Ovary (tissue), 10 donors: ENCODE measurements at places on chromosomes 4 and X. TPM values are rescaled to one million over a fixed set of nuclear protein-coding genes. Genes with fewer than 3 reads are reported as not detected.
A peak's percentile ranks its signal among the peaks of the same experiment; 100 is the strongest.

Gene MAOA
- 74.2 TPM for polyA plus RNA-seq

Gene KIAA1210
- polyA plus RNA-seq, result 0.43 TPM

Gene RAB39B
- 1.3 TPM for polyA plus RNA-seq

Gene PWWP3B
- 40.0 TPM for polyA plus RNA-seq

Gene BGN
- polyA plus RNA-seq, result 81.6 TPM

Gene PPP2R2C
- 0.21 TPM for polyA plus RNA-seq

Gene YY2
- 2.0 TPM for polyA plus RNA-seq

Gene TAF1
- 20.0 TPM for polyA plus RNA-seq

Gene TNIP3
- 0.05 TPM for polyA plus RNA-seq

Gene AKAP14
- polyA plus RNA-seq, result 0.38 TPM

Gene RPL34
- polyA plus RNA-seq, result 9,736 TPM

Gene TCEAL4
- 942 TPM for polyA plus RNA-seq

Gene TRIM61
- 1.5 TPM for polyA plus RNA-seq

Gene PI4K2B
- 4.9 TPM for polyA plus RNA-seq

Gene ATP2B3
- polyA plus RNA-seq, result not detected

Gene APOOL
- polyA plus RNA-seq, result 3.9 TPM

Gene ARX
- polyA plus RNA-seq, result 78.0 TPM

DNA sequence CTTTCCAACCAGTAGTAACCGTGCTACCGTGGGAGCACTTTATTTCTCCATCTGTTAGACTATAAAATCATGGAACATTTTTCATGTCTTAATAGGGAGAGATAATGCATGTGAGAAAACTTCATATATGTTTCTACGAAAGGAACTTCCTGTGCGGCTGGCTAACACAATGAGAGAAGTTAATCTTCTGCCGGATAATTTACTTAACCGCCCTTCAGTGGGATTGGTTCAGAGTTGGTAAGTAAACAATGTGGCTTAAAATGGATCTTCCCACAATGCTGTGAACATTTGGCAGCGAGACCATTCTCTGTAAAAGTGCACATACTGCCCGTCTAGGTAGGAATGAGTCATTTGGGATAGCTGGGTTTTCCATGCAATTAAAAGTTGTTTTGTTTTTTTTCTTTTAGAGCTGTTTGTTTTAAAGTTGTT, 29.6 kb downstream of the PDK3 start:
- DNase-seq, result peak; percentile 19

GRCh38 chr4:105230287-105230686, 83.6 kb downstream of the TET2 start:
- no peak for DNase-seq

- no peak for DNase-seq
Measured at GRCh38 chr4:1084394-1084793, 29.0 kb downstream of the RNF212 start.

GRCh38 chr4:140928880-140929279, 172.7 kb upstream of the TBC1D9 start:
- DNase-seq, result no peak

DNA sequence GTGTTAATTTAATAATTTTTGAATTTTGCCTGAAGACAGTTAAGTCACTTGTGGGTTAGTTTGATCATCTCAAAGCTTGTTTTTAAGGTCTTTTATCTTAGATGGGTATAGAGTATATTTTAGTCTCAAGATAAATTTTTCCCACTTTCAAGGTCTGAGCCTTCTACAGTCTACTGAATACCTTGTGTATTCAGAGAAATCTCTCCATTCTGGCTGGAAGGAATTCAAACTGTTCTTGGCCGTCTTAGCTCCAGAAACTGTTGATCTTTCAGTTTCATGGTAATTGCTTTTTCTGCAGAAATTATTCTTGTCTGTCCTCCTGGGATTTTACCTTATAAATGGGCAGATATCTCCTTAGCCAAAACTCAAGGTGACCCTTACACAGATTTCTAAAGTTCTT, 97.9 kb downstream of the GC start:
- DNase-seq, result no peak

DNA sequence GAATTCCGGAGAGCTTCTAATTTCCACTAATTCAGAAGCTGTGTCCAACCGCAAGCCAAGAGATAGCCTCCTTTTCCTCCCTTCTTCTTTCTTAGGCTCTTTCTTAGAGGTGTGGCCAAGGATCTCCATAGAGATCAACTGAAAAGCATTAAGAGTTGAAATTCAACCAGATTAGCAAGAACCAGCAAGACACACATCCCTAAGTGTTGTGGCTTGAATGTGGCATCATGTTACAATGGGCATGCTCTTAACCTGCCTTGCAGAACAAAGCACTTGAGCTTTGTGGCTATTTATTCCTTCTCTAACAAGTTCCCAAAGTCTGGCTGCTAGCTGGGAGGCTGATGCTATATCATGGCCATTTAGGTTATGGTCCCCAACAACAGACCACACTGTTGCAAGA, 10.4 kb downstream of the ANOS1 start:
- DNase-seq, result no peak

- DNase-seq, result no peak
Measured at GRCh38 chr4:179415037-179415846, 1973.0 kb upstream of the AGA start.

DNA sequence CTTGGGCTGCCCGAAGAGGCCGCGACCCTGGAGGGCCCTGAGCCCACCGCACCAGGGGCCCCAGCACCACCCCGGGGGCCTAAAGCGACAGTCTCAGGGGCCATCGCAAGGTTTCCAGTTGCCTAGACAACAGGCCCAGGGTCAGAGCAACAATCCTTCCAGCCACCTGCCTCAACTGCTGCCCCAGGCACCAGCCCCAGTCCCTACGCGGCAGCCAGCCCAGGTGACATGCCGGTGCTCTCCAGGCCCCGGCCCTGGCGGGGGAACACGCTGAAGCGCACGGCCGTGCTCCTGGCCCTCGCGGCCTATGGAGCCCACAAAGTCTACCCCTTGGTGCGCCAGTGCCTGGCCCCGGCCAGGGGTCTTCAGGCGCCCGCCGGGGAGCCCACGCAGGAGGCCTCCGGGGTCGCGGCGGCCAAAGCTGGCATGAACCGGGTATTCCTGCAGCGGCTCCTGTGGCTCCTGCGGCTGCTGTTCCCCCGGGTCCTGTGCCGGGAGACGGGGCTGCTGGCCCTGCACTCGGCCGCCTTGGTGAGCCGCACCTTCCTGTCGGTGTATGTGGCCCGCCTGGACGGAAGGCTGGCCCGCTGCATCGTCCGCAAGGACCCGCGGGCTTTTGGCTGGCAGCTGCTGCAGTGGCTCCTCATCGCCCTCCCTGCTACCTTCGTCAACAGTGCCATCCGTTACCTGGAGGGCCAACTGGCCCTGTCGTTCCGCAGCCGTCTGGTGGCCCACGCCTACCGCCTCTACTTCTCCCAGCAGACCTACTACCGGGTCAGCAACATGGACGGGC, 579 bp downstream of the ABCD1 start:
- DNase-seq, result peak; percentile 41

GRCh38 chr4:149135062-149135461, 680.6 kb downstream of the IQCM start:
- no peak for DNase-seq

DNA sequence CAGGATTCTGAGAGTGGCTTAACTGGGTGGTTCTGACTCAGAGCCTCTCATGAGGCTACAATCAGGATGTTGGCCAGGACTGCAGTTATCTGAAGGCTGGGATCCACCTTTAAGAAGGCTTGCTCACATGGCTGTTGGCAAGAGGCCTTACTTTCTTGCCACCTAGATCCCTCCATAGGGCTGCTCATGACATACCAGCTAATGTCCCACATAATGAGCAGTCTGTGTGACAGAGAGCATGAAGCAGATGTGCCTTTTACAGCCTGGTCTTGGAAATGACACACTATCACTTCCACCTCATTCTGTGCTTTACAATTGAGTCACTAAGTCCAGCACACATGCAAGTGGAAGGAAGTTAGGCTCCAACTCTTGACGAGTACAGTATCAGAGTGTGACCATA, 4.3 kb upstream of the RBM3 start:
- DNase-seq, result no peak

DNA sequence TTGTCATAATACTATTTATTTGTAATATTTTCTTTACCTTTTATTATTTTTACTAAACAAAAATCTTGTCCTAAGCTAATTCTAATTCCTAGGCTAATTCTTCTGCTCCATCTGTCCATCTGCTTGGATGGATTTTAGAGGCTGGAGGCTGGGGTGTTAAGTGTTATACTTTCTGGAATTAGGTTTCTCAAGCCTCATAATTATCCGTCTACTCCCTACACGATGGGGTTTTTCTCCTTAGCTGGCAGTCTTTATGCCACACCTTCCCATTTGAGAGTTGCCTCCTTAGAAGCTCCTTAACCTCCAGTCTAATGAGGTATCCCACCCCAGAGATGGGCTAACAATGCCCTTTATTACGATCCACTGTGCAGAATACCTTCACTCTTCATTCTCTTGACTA, 37.6 kb upstream of the LGI2 start:
- no peak for DNase-seq

- no peak for DNase-seq
Measured at GRCh38 chr4:160238790-160239189, 1135.9 kb downstream of the RAPGEF2 start.

DNA sequence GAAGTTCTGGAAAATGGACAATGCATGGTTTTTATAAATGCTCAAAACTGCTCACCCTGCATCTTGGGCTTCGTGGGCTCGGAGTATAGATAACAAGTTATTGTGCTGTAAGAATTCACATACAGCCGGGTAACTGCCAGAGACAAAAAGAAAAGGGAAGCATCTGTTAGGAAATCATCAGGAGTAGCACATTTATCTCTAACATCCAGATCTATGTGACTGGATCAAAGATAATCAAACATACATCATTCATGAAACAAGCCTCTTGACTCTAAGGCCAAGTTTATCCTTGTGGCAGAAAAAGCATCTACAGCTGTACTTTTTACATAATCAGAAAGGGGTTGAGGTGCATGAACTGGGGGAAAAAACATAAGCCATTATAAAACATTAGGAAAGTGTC, 264.2 kb downstream of the PPP3CA start:
- DNase-seq, result no peak

- no peak for DNase-seq
Measured at GRCh38 chr4:141761926-141762325, 125.5 kb downstream of the IL15 start.

DNA sequence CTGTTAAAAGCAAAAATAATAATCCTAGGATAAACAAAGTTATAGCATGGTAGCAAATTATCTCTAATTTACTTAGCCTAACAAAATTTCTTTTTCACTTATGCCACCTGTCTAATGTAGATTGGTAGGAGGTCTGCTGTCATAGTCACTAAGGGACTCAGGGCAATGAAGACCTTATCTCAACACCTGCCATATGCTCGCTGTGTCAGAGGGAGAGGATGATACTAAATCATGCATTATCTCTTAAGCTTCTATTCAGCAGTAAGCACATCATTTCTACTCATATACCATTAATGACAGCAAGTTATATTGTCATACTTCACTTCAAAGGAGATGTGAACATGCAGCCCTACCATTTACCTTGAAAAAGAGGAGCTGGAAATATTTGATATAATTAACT, 44.1 kb downstream of the AFM start:
- DNase-seq, result no peak

GRCh38 chr4:15659768-15660570, 4.8 kb upstream of the FBXL5 start:
- DNase-seq, result no peak

DNA sequence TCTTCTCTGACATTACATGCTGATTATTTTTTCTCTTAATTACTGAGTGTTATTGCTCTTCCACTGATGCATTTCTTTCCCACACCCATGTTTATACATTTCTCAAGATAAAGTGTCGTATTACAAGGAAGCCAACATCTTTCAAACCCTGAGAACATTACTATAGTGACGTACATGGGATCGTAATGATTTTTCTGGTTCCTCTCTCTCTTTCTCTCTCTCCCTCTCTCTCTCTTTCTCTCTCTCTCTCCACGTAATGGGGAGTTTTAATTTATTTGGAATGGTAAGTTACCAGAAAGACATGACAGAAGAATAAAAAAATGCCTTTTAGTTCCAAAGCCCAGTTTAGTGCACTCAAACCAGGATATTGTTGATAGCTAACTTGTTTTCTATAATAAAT, 40.4 kb upstream of the MAPK10 start:
- no peak for DNase-seq

DNA sequence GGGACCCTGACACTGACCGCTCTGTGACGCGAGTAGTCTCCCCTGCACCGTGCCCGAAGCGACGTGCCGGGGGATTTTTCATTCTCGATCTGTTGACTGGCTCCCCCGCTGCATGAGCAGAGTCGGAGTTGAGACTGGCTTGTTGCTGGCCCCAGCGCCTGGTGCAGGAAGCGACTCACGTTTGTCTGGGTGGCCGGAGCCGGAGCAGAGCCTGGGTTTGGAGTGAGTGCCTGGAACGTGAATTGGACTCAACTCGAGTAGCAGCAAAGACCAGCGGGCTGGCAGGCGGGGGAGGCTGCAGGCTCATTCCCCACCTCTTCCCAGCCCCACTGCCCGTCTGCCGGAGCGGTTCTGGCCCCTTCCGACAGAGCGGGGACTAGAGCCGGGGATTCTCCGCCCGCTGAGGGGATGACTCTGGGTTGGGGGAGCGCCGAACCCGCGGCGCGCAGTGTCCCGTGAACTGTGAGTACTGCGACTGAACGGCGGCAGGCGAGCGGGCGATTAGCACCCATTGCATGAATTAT, 554 bp downstream of the PCDH7 start:
- peak; percentile 30 for DNase-seq

GRCh38 chr4:7967501-7968261, 28.0 kb upstream of the AFAP1 start:
- no peak for DNase-seq

GRCh38 chrX:118552121-118552900, 56.7 kb downstream of the DOCK11 start:
- no peak for DNase-seq

DNA sequence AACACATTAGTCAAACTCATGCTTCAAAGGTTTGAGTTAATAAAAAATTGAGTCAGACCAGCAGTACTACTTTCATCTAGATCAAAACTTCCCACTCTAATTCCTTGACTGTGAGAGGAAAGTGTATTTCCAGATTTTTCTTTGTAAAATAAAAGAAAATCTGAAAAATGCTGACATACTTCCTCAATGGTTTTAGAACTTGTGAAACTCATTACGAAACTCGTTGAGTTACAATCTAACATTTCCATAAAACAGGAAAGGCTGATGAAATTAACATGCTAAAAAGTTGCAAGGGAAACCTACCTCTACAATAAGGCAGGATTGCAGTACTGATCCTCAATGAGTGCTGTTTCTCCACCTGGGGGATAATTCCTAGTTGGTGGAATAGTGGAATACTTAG, 217.8 kb upstream of the HCCS start:
- DNase-seq, result no peak

DNA sequence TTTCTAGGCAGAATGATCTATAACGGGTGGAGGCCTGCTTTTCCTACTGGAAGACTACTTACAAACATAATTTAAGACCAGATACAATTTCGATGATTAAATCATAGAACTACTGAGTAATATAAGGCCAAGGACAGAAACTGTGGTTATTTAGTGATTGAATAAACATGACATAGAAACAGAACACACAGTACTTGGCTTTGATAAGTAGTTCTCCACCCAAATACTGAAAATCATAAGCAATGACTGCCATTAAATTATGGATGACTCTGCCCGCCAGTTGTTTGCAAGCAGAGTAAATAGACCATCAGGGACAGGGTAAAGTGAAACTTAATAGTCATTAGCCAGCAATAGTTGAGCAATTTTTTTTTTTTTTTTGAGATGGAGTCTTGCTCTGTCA, 17.2 kb upstream of the SMIM14 start:
- no peak for DNase-seq
